ENCODE measurements at places on chromosomes 3 and 15.

DNA sequence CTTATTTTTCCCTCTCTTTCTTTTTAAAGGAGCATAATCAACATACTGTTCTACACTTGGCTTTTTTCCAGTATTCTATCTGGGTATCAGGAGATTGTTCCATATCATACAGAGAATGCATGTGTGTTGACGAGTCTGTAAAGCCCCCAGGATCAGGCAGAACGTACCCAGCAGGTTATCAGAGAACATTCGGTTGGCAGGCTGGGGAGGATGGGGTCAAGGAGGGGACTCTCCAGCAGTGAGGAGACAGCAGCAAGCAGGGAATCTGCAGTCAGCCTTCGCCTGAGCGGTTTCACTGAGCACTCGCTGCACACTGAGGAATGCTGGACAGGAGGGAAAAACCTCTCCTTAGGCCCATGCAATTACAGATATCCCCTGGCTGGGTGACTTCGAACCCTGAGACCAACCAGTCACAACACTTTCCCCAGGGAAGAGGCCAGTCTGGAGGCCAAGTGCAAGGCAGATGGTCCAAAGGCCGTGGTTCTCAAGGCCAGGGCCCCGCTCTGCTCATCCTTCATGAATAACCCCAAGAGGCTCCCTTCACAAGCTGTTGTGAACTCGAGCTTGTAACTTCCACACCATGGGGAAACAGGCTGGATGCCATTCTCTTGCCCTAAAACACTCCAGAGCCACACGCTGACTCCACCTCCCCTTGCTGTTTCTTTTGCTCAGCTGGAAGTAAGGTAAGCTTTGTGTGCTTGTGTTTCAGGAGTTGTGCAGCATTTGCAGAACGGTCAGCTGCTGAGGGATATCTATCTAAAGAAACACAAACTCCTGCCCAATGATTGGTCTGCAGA, 60.1 kb downstream of the PXYLP1 start:
- H3K27ac ChIP-seq, result peak overlapping the region; percentile 84
- no peaks in the 10 kb centered on the region for H3K36me3 ChIP-seq
- H3K4me3 ChIP-seq, result no peak overlapping the region

DNA sequence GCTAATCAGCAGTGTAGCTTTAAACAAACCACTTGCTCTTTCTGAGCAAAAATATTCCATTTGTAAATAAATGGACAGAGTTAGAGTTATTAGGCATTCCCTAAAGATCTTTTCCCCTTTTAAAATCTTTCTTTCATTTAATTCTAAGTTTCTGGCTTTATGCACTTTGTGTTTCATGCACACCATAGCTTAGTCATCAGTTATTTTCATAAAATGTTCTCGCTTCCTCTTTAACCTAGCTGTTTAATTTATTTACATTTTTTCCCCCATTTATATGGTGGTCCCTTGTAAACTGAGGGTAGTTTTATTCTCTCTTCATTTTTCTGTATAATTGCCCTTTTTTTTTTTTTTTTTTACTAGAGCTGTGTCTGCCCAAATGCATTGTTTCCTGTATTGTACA, 315.0 kb upstream of the LRRFIP2 start:
- no peak overlapping the region for H3K27ac ChIP-seq
- no peak overlapping the region for H3K4me3 ChIP-seq
- DNase-seq, result no peak
- H3K4me1 ChIP-seq, result no peaks in the 10 kb centered on the region

DNA sequence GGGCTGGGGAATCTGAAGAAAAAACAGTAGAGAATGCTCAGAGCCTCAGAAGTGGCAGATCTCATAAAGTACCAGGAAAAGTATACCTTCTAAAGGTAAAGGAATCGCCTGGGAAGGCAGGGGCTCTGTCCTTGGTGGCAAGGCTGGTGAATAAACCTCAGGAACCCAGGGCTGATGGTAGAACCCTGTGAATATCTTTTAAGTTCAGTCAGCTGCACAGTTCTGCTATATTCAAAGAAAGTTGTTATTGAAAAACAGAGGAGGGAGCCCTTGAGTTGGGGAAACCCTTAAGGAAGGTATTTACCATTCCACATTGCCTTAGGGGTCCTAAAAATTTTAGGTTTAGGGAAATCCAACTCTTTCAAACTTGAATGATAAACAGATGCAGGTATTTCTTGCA, 31.2 kb downstream of the ZPLD1 start:
- no peak for DNase-seq
- no peaks in the 10 kb centered on the region for H3K36me3 ChIP-seq
- H3K4me1 ChIP-seq, result no peaks in the 10 kb centered on the region
- H3K4me3 ChIP-seq, result no peak overlapping the region
- no peak overlapping the region for H3K27ac ChIP-seq

DNA sequence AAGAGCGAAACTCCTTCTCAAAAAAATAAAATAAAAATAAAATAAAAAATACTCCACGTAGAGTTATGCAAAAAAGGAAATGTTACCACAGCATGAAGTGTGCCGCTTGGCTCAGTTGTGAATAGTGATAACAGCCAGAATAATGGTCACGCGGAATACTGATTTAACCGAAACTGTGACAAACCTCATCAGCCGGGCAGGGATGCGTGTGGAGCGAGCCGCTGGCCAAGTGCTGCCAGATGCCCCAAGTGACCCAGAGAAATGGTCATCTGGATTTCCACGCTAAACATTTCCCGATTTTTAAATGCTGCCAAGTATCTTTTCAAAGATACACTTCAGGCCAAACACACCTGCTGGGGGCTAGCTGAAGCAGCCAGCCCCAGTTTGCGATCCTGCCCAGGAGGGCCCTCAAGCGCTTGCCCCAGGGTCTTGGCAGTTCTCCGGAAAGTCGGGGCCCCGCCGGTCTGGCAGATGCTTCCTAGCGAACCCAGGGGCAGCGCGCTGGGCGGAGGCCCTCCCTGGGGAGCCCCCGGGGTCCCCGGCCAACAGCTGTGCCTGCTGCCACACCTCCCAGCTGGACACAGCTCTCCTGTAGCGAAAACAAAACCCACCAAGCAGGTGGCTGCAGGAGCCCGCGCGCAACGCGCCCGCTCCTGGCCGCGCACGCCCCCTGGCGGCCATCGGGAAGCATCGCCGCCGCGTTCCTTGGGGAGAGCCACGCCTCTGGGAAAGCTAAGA, 35.1 kb downstream of the CMTM6 start:
- H3K27ac ChIP-seq, result no peak overlapping the region
- H3K4me1 ChIP-seq, result no peaks in the 10 kb centered on the region
- H3K36me3 ChIP-seq, result no peaks in the 10 kb centered on the region
- no peak overlapping the region for H3K4me3 ChIP-seq

- H3K36me3 ChIP-seq, result no peaks in the 10 kb centered on the region
- no peak for DNase-seq
- no peak overlapping the region for H3K4me3 ChIP-seq
- no peaks in the 10 kb centered on the region for H3K27me3 ChIP-seq
- no peaks in the 10 kb centered on the region for H3K4me1 ChIP-seq
- H3K27ac ChIP-seq, result no peak overlapping the region
Observed at GRCh38 chr3:28018925-28019718, 222.3 kb upstream of the CMC1 start.

- H3K36me3 ChIP-seq, result no peaks in the 10 kb centered on the region
- H3K4me3 ChIP-seq, result no peak overlapping the region
- H3K4me1 ChIP-seq, result no peaks in the 10 kb centered on the region
- DNase-seq, result no peak
Observed at GRCh38 chr3:66838704-66839103, 159.4 kb upstream of the KBTBD8 start.

GRCh38 chr3:131110087-131110486, 83.4 kb downstream of the NEK11 start:
- H3K27ac ChIP-seq, result no peak overlapping the region
- H3K4me3 ChIP-seq, result no peak overlapping the region
- DNase-seq, result no peak
- no peaks in the 10 kb centered on the region for H3K27me3 ChIP-seq
- H3K36me3 ChIP-seq, result no peaks in the 10 kb centered on the region

- no peak overlapping the region for H3K4me3 ChIP-seq
- H3K27me3 ChIP-seq, result no peaks in the 10 kb centered on the region
- H3K36me3 ChIP-seq, result no peaks in the 10 kb centered on the region
Observed at GRCh38 chr3:74360406-74360805, 254.1 kb downstream of the CNTN3 start.

DNA sequence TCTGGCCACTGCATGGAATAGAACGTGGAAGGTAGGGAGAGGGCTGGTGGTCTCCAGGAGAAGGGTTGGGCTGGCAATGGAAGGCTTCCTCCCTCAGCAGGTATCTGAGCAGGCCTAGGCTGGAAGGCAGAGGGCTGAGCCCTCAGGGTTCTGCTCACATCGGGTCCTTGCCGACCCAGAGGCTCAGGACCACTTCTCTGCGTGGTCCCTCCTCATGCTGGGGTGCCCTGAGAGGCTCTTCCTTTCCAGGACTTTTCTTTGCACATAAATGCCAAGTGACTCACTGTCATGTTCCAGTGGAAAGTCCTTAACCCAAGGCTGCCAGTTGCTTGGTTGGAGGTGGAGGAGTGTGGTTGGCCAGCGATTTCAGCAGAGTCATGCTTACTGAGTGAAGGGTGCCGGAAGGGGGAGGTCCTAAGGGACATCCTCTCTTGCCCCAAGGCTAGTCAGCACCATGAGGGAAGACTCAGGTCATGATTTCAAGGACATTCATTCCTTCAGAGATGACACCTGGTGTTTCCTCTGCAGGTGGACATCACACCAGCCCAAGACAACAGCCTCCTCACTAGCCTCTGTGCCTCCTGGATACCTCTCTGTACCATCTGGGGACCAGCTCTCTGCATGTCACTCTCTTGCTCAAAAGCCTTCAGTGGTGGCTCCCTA, 8.2 kb downstream of the SLC6A6 start:
- no peaks in the 10 kb centered on the region for H3K27me3 ChIP-seq
- no peak for DNase-seq
- H3K4me3 ChIP-seq, result no peak overlapping the region
- H3K4me1 ChIP-seq, result no peaks in the 10 kb centered on the region

DNA sequence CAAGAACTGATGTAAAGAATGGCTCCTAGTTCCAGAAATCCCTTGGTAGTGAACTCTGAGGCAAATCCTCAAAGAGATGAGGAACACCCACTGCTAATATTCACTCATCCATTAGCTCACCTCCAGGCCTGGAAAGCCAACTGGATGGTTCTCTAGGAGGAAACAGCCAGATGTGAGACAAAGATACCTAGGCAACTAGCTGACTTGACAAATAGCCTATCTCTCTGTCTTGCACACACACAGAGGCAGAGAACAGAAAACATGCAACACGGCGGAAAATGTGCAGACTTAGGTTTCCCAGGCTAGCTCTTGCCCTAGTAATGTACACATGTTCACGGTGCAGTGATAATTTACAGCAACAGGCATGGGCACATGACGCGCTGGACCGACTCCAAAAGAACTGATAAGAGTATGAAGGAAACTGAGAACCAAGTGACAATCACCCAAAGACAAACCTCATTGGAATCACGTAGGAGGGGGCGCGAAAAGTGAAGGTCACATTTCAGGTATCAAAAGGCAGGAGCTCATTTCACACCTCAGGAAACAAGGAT, 318.1 kb downstream of the FOXP1 start:
- no peaks in the 10 kb centered on the region for H3K4me1 ChIP-seq
- no peaks in the 10 kb centered on the region for H3K36me3 ChIP-seq
- no peak for DNase-seq
- H3K4me3 ChIP-seq, result no peak overlapping the region
- H3K27me3 ChIP-seq, result no peaks in the 10 kb centered on the region

GRCh38 chr3:84601303-84601702, 357.5 kb upstream of the CADM2 start:
- DNase-seq, result no peak
- H3K36me3 ChIP-seq, result no peaks in the 10 kb centered on the region
- no peak overlapping the region for H3K4me3 ChIP-seq
- H3K27me3 ChIP-seq, result no peaks in the 10 kb centered on the region
- no peak overlapping the region for H3K27ac ChIP-seq

DNA sequence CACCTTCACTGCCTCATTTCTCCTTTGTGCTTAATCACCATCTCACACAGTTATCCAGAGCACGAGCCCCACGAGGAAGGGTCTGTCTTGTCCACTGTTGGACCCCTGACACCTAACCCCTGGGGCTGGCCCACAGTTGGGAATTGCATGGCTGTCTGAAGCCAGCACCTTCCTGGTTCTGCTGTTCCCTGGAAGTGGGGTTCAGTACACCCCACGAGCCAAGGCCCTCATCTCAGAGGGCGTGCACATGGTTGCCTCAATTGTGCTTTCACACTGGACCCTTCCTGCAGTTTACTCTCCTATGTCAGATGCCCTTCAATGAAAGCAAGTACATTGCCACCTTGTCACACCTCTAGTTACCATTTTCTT, 30.7 kb downstream of the BTD start:
- peak overlapping the region; percentile 7 for H3K27ac ChIP-seq
- no peaks in the 10 kb centered on the region for H3K4me1 ChIP-seq
- no peak overlapping the region for H3K4me3 ChIP-seq
- no peaks in the 10 kb centered on the region for H3K27me3 ChIP-seq
- H3K36me3 ChIP-seq, result no peaks in the 10 kb centered on the region

GRCh38 chr3:1082108-1082507, 10.7 kb upstream of the CNTN6 start:
- H3K27ac ChIP-seq, result no peak overlapping the region
- H3K27me3 ChIP-seq, result no peaks in the 10 kb centered on the region
- no peaks in the 10 kb centered on the region for H3K4me1 ChIP-seq
- no peak overlapping the region for H3K4me3 ChIP-seq

DNA sequence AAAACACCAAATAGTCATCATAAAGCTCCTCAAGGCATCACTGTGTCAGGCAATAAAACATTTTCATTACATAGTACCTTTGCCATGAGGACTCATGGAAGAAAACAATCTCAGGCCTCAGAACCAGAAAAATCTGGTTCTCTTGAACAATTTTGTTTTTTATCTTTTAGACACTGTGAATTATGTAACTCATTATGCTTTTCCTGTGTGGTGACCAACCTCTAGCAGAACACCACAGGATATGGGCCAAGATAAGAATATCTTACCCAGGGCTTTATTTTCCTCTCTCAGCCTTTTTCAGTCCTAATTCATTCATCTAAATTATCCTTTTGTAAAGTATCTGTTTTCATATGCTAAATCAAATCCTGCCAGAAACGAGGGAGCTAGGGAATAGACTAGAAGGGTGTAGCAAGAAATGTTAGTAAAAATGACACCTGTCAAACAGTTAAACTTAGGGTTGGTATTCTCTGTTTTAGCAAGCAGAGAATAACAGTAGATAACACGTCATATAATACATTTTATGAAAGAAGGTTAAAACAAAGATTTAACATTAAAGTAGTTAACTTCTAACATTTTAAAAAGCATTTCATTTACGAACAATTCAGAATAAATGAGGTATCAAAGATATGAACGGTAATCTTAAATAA, 111.1 kb downstream of the FBXL22 start:
- no peaks in the 10 kb centered on the region for H3K4me1 ChIP-seq
- no peak for DNase-seq
- H3K27ac ChIP-seq, result peak overlapping the region; percentile 82
- H3K27me3 ChIP-seq, result no peaks in the 10 kb centered on the region

- H3K4me3 ChIP-seq, result no peak overlapping the region
- H3K4me1 ChIP-seq, result no peaks in the 10 kb centered on the region
- H3K27me3 ChIP-seq, result no peaks in the 10 kb centered on the region
- no peak for DNase-seq
- H3K27ac ChIP-seq, result no peak overlapping the region
Observed at GRCh38 chr15:57122080-57122840, 203.8 kb downstream of the TCF12 start.

GRCh38 chr3:156862338-156862737, 36.2 kb downstream of the LEKR1 start:
- H3K27me3 ChIP-seq, result no peaks in the 10 kb centered on the region
- no peaks in the 10 kb centered on the region for H3K4me1 ChIP-seq
- H3K27ac ChIP-seq, result no peak overlapping the region
- no peak overlapping the region for H3K4me3 ChIP-seq
- no peaks in the 10 kb centered on the region for H3K36me3 ChIP-seq

- H3K27me3 ChIP-seq, result no peaks in the 10 kb centered on the region
- no peak overlapping the region for H3K27ac ChIP-seq
- no peak for DNase-seq
Observed at GRCh38 chr15:28037969-28038590, 61.0 kb downstream of the OCA2 start.
